ENCODE measurements at places on chromosomes 13 and 19. TPM values are rescaled to one million over a fixed set of nuclear protein-coding genes. Genes with fewer than 3 reads are reported as not detected.

GRCh38 chr13:102903659-102904407 lies 58.0 kb downstream of the ERCC5 start:
- no peaks in the 10 kb centered on the region for H3K27me3 ChIP-seq
- no peaks in the 10 kb centered on the region for H3K36me3 ChIP-seq
- no peak overlapping the region for H3K27ac ChIP-seq
- peaks cover 19% of the 10 kb centered on the region for H3K4me1 ChIP-seq

DNA sequence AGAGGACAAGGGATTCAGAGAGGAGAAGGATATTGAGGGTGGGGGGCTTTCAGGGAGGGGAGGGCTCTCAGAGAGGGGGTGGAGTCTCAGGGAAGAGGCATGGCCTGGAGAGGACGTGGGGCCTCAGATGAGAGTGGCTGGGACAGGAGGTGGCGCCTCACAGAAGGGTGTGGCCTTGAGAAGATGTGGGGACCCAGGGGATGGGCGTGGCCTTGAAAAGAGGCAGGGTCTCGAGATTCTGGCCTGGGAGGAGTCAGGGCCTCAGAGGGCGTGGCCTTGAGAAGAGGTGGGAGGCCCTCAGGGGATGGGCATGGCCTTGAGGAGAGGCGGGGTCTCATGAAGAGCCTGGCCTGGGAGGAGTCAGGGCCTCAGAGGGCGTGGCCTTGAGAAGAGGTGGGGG lies 23.7 kb upstream of the TNFSF14 start:
- H3K27me3 ChIP-seq: no peaks in the 10 kb centered on the region
- no peaks in the 10 kb centered on the region for H3K36me3 ChIP-seq
- H3K27ac ChIP-seq: no peak overlapping the region

DNA sequence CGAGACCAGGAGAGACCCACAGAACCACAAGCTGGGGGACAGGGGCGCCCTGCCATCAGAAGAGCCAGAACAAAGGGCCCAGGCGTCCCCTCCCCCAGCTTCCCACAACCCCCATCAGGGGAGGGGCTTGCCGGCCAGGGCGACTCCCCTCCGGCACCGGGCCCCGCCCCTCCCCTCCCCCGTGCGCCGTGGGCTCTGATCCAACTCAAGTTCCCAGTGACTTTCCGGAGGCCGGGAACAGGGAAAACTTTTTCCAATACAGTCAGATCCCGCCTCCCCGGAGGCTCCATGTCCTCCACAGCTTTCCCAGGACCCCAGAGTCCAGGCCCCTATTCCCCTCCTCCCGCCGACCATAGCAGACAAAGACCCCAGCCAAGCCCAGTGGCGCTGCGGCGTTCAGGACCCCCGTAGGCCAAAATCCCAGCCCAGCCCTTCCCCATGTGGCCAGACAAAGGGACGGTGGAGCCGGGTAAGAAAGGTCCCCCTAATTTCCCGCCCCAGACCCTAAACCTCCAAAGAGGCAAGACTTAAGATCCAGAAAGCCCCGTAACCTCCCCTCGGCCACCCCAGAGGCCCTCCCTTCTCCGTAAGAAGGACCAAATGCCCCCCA lies 673 bp downstream of the TEAD2 start:
- peak overlapping the region; percentile 88 for H3K27ac ChIP-seq
- peaks cover 21% of the 10 kb centered on the region for H3K4me1 ChIP-seq
- DNase-seq: peak; percentile 78
- peak overlapping the region; percentile 44 for H3K4me3 ChIP-seq
- no peaks in the 10 kb centered on the region for H3K27me3 ChIP-seq
- H3K36me3 ChIP-seq: no peaks in the 10 kb centered on the region

DNA sequence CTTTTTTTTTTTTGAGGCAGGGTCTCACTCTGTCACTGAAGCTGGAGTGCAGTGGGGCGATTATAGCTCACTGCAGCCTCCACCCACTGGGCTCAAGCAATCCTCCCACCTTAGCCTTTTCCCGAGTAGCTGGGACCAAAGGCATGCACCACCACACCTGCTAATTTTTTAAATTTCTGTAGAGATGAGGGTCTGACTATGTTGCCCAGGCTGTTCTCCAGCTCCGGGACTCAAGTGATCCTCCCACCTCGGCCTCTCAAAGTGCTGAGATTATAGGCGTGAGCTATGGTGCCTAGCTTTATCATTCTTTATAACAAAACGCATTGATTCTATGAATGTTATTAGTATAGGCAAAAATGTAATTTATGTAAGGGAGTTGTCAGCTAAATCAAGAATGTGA lies 17.9 kb upstream of the LYPD3 start:
- H3K4me1 ChIP-seq: peaks cover 5% of the 10 kb centered on the region
- no peak for DNase-seq
- no peak overlapping the region for H3K4me3 ChIP-seq

GRCh38 chr13:113445791-113446487 lies 7.3 kb downstream of the ADPRHL1 start:
- H3K4me3 ChIP-seq: no peak overlapping the region
- peaks cover 5% of the 10 kb centered on the region for H3K4me1 ChIP-seq
- no peaks in the 10 kb centered on the region for H3K27me3 ChIP-seq
- H3K27ac ChIP-seq: no peak overlapping the region

DNA sequence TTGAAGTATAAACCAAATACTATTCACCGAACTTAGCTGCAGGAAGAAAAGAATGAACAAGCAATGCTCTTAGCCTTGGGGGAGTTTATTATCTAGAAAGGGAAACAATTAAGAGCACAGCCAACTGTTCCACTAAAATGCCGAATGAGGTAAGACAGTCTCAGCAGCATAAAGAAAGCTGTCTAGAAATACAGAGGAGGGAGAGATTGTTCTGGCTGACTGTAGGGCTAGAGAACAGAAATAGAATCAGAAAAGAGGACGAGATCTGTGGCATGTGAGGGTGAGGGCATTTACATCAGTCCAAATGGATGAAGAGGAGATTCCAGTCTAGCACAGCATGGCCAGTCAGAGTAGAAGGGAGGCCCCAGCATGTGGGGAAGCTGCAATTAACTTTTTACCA lies 56.8 kb upstream of the TNFRSF19 start:
- H3K4me1 ChIP-seq: no peaks in the 10 kb centered on the region
- no peak for DNase-seq
- H3K36me3 ChIP-seq: no peaks in the 10 kb centered on the region
- no peaks in the 10 kb centered on the region for H3K27me3 ChIP-seq

- H3K4me3 ChIP-seq: no peak overlapping the region
- H3K36me3 ChIP-seq: no peaks in the 10 kb centered on the region
- H3K27me3 ChIP-seq: no peaks in the 10 kb centered on the region
- H3K27ac ChIP-seq: no peak overlapping the region
- DNase-seq: no peak
These were observed 98.9 kb upstream of the SGCG start for GRCh38 chr13:23081901-23082300.

DNA sequence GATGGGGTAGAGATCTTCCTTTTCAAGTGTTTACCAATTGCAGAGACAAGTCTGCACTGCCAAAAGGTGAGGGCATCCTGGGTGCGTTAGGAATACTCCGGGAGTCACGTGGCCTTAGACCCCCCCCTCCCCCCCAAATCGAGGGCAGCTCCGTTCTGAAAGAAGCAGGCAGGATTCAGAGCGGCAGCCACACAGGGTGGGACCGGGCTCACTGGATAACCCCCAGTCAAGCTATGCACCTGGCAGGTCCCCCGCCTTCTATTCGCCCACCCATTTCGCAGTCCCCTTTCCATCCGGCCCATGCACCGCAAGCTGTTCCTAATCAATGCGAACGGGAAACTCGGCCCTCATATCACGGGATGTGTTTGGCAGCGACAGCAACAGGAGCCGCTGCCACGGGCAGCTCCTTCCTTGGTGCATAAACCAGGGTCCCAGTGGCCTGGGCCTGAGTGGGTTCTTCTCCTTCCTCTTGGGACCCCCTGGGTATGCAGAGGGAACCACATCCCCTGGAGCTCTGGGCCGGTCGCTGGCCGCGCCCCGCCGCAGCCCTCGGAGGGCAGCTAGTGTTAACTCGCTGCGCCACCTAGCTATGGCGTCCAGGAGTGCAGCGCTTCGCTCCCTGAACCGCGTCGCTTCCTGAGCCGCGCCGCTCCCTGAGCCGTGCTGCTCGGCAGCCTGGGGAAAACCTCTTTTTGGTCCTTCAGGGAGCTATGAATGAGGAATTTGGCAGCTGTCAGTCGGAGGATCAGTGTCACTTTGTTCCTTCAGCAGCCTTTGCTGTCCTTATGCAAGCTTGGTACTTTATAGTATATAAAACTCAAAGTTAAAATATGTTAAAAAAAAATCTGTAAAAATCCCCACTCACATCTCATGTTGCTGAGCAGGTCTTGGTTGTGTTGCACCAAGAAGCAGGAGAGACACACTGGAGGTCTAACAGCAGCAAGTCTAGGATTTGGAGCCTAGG lies 41.4 kb downstream of the LYL1 start:
- no peaks in the 10 kb centered on the region for H3K36me3 ChIP-seq
- H3K4me1 ChIP-seq: peaks cover 8% of the 10 kb centered on the region
- peak; percentile 94 for DNase-seq
- H3K27ac ChIP-seq: peak overlapping the region; percentile 35
- no peaks in the 10 kb centered on the region for H3K27me3 ChIP-seq

- no peaks in the 10 kb centered on the region for H3K27me3 ChIP-seq
- no peaks in the 10 kb centered on the region for H3K36me3 ChIP-seq
- H3K4me1 ChIP-seq: peaks cover 13% of the 10 kb centered on the region
- H3K4me3 ChIP-seq: no peak overlapping the region
- H3K27ac ChIP-seq: peak overlapping the region; percentile 55
These were observed 5.1 kb upstream of the DIRAS1 start for GRCh38 chr19:2726160-2726855.

DNA sequence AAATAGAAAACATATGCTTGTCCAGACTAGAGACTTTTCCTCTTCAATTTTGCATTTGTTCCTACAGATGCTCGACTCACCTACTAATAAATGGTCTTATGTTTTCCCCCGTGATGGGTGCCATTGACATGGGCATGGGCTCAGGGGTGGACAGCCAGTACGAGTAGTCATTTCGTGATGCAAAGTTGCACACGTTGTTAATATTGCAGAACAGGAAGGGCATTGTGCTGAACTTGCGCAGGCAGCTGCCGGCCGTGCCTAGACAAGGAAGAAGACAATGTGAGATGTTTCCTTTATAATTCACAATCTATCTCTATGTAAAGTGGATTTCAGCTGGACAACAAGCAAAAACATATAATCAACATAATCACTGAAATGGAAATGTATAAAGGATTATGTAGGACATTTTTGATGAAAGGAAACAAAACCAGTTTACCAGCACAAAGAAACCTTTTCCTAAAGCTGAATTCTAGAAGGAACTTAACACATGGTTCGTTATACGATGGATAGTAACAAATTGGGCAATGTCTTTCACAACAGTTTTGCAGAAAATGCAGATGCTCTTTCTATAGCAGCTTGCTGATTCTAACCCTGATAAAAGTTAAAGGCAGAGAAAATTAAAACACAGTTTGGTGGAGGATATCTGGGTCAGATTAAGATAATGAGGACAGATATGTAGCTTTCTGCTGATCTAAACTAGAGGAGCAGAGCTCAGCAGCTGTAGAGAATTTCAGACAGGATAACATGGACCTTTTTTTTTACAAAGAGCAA lies 145.7 kb downstream of the COL4A1 start:
- DNase-seq: no peak
- no peaks in the 10 kb centered on the region for H3K27me3 ChIP-seq
- no peaks in the 10 kb centered on the region for H3K36me3 ChIP-seq
- no peaks in the 10 kb centered on the region for H3K4me1 ChIP-seq
- H3K27ac ChIP-seq: no peak overlapping the region

GRCh38 chr19:4077800-4078684 lies 11.3 kb upstream of the ZBTB7A start:
- DNase-seq: peak; percentile 75
- H3K4me3 ChIP-seq: peak overlapping the region; percentile 52
- H3K27ac ChIP-seq: peak overlapping the region; percentile 80
- peaks cover 6% of the 10 kb centered on the region for H3K4me1 ChIP-seq
- H3K36me3 ChIP-seq: no peaks in the 10 kb centered on the region
- H3K27me3 ChIP-seq: no peaks in the 10 kb centered on the region

GRCh38 chr19:19399733-19400433 lies 5.6 kb upstream of the GATAD2A start:
- no peaks in the 10 kb centered on the region for H3K27me3 ChIP-seq
- no peak for DNase-seq
- H3K4me1 ChIP-seq: peaks cover 18% of the 10 kb centered on the region
- H3K36me3 ChIP-seq: no peaks in the 10 kb centered on the region
- H3K4me3 ChIP-seq: no peak overlapping the region

GRCh38 chr13:106493533-106494220 lies 41.8 kb downstream of the EFNB2 start:
- peaks cover 3% of the 10 kb centered on the region for H3K4me1 ChIP-seq
- no peak overlapping the region for H3K27ac ChIP-seq
- no peak for DNase-seq
- peaks cover 4% of the 10 kb centered on the region for H3K36me3 ChIP-seq
- H3K4me3 ChIP-seq: no peak overlapping the region

- H3K27ac ChIP-seq: no peak overlapping the region
- H3K4me1 ChIP-seq: peaks cover 3% of the 10 kb centered on the region
- no peaks in the 10 kb centered on the region for H3K27me3 ChIP-seq
- DNase-seq: no peak
- H3K4me3 ChIP-seq: no peak overlapping the region
- peaks cover 19% of the 10 kb centered on the region for H3K36me3 ChIP-seq
These were observed 3.1 kb downstream of the ZNF428 start for GRCh38 chr19:43616306-43616705.

GRCh38 chr19:56987184-56987583 lies 132.6 kb upstream of the USP29 start:
- H3K36me3 ChIP-seq: no peaks in the 10 kb centered on the region
- no peak overlapping the region for H3K4me3 ChIP-seq
- no peak overlapping the region for H3K27ac ChIP-seq
- no peaks in the 10 kb centered on the region for H3K4me1 ChIP-seq
- DNase-seq: no peak
- no peaks in the 10 kb centered on the region for H3K27me3 ChIP-seq

TMEM255B gene
- total RNA-seq: not detected

IL12RB1 gene
- total RNA-seq: 1.2 TPM

THAP8 gene
- 10.6 TPM for total RNA-seq

LSM14A gene
- 128 TPM for total RNA-seq

USHBP1 gene
- 11.6 TPM for total RNA-seq

KLK12 gene
- not detected for total RNA-seq

SIGLEC5 gene
- total RNA-seq: 9.1 TPM

SLC7A9 gene
- total RNA-seq: 1,183 TPM

MEF2B gene
- total RNA-seq: not detected

DAND5 gene
- total RNA-seq: 2.1 TPM

All from Peyer's patch (tissue), 4 donors.